Kidney epithelial cell (primary cell): ENCODE measurements at places on chromosomes 4 and X. TPM values are rescaled to one million over a fixed set of nuclear protein-coding genes. Genes with fewer than 3 reads are reported as not detected.

GRCh38 chr4:161419822-161420221 is 744.0 kb downstream of the FSTL5 start:
- no peak for DNase-seq

DNA sequence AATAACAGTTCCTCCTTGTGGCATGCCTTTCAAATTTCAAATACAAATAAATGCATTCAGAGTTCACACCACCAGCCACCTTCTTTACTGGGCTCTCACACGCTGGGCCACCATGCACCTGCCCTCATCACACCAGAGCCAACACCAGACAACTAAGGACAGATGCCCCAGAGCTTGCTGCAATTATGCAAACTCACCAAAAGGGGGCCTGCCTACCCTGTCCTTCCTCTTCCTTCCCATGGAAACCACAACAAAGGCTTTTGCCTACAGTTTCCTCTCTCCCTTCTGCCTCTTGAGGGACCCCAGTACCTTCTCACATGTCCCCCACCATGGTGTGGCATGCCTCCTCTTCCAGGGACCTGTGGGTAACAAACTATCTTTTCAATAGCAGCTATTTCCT is 1333.9 kb upstream of the TENM3 start:
- no peak for DNase-seq

DNA sequence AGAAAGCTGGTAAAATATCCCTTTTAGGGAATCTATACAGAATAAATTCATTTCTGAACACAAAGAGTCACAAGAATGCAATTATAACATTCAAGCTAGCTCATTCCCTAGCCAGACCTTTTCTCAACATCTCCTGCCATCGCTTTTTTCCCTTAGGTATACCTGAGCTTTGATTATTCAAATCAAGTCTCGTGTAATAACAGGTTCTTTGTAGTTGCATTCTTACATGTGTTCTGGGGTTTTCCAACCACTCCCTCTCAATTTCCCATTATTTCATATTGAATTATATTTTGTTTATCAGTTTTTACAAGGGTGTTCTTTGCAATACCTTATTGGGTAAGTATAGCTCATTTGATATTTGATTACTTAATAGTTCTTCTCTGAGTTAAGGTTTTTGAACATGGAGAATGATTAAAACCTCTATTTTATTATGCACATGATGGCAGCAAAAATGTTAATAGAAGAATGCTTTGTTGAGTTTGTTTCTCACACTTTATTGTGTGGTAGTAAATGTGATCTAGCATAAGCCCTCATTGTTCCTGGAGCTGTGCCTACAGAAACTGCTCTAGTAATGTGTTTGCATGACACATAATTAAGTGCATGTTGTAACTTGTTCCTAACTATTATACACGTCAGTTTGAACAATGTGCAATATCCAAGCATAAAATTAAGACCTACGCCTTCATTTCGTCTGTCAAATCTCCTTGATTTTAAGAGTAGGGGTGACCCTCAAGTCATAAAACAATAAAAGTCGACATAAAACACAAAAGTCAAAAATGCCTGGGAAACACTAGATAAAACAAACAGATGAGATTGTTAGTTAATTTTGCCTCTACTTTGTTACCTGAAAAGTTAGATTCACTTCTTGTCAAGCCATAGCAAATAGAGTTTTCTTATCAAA is 124.0 kb upstream of the POF1B start:
- DNase-seq, result no peak

DNA sequence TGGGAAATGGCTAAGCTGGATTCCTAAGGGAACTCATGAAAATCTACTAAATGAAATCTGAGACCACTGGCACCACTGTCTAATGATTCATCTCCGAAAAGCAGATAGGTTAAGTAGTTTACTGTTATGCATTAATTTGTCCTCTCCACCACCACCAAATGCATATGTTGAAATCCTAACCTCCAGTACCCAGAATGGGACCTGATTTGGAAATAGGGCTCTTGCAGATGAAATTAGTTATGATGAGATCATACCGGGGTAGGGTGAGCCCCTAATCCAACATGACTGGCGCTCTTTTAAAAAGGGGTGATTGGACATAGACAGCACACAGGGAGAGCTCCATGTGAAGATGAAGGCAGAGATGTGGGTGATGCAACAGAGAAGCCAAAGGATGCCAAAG is 124.9 kb upstream of the GUCY1A1 start:
- DNase-seq, result no peak

DNA sequence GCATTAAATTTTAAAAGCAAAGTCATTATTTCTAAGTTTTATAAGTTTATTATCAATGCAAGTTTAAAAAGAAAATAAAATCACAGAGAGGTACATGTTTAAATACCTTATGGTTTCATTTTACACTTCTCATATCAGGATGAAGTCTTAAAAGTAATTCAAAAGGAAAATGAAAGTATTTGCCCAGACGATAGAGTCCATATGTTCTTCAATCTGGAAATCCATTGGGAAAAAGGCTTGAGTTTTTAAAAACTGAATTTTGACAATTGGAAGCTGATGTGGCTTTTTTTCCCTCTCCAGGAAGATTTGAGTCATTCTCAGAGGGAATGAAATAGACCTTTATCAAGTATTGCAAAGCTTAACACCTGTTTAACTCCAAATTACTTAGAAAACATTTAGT is 37.1 kb downstream of the MAB21L2 start:
- no peak for DNase-seq

DNA sequence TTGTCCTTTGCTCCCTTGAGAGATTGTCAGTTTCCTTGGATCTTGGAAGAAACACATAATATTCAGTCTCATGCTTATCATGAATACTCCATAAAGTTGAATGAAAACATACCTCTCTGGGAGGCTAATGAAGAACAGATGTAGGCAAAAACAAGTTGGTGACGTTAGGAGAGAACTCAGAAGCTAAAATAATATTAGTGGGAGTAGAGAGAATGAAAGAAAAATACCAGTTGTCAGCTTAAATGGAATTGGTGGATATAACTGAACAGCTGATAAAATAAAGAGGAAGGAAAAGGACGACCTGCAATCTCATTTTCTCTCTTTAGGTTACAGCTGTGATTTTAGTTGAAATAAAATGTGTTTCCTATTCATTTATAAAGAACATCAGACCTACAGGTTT is 124.8 kb downstream of the SNCA start:
- no peak for DNase-seq

- no peak for DNase-seq
These were observed 243.9 kb downstream of the MAML3 start for GRCh38 chr4:139910106-139910505.

DNA sequence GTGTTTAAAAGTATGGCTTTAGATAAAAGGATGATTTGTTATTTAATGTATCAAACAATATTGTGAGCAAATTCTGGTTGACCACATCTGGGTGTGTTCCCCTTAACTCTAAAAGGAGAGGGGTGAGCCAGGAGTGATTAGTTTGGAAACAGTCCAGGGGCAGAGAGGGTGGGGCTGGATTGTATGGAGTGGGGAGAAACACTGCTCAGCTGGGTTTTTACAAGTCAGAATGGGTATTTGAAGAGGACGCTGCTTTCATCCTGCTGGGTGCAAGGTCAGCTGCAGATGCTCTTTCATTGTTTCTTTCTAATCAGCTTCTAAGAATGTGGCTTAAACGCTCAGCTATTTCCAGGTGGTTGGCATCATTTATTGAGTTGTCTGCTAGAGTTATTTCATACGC is 82.8 kb upstream of the LIMCH1 start:
- no peak for DNase-seq

DNA sequence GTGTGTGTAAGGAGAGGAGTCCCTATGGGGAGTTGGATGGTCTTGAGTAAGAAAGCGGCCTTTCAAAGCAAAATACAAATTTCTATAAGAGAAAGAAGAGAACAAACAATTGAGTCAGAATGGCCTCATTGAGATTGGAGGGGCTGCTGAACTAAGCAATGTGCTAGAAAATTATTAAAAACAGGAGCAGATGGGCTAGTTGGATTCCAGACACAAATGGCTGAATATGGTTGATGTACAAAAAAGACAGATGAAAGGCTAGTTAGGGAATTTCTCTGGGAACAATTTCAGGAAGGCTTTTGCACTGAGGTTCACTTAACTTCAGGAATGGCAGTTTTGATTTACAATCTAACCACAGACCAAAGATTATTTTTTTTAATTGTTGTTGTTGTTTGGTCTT is 1806.8 kb upstream of the TENM3 start:
- no peak for DNase-seq

- no peak for DNase-seq
These were observed 42.3 kb upstream of the ANK2 start for GRCh38 chr4:113007151-113007550.

DNA sequence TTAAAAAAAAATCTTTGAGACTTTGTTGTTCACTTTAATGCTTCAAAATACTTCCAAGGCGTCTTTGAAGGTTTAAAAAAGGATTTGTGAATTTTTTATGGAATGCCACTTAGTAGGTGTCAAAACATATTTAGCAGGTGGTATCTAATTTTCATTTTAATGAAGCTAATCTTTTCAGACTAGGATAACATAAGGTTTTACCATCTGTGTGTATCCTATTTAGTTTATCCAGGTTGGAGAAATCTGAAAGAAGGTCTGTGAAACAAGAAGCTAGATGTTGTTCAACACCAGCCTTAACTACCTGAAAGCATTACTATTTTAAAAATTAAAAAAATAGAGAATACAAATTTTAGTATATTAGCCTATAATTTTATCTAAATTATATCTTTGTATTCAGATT is 193.4 kb downstream of the GRID2 start:
- no peak for DNase-seq

DNA sequence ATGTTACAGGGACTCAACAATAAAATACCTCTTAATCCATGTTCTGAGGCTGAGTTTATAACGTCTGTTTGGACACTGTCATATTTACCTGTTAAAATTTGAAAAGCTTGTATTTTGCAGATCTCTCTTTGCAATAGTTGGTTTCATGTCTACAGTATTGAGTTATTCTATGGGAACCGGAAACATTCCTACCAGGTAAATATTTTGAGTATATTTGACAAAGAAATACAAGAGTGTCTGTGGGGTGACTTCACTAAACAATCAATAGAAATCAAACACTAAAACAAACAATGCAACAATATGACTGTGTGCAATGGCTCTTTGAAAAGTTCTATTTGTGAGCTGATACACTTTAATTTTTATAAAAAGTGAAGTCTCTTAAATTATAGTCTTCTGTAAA is 47.7 kb upstream of the CXCL8 start:
- DNase-seq, result no peak

DNA sequence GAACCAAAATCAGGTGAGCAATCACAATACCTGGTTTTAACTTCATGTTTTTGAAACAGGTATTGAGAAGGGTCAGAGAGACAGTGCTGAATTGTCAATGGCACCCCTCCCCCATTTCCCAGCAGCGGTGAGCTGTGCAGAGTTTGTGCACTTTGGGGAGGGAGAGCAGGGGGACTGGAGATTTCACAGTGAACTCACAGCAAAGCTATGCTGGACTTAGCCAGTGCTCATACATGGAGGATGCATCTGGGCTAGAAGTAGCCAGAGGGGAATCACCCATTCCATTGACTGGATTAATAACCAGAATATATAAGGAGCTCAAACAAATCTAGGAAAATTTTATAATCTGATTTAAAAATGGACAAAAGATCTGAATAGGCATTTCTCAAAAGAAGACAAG is 612.6 kb downstream of the STPG2 start:
- DNase-seq, result no peak

DNA sequence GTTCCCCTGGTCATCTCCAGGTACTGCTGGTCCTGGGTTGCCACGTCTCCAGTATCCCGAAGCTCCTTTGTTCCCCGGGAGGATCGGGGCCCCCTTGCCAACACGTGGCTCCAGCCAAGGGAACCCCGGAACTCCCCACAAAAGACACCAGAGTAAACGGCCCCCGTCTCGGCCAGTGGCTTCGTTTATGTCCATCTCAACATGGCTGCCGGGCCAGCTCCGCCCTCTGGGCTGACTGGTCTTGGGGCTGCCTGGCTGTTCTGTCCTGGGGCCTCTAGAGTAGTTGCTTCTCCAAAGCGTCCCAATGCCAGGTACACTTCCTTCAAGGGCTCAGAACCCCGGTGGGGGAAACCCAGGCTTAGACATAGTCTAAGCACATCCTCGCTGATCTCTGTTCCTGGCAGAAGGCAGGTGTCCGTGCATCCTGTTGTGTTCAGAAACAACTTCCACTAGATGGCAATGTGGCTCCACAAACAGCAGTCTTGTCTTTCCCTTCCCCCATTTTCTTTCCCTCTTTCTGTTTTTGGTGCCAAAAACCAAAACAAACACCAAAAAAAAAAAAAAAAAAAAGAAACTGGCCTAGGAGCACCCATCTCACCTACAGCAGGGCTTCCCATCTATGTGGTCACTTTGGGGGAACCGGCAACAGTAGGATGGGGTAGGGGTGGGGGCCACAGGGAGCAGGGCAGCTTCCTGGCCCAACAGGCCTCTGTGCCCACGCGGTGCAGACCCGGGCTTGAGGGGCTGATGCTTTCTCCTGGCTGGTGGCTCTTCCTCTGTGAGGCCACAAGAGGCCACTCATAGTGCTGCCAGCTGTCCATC is 35.3 kb downstream of the NBDY start:
- no peak for DNase-seq

DNA sequence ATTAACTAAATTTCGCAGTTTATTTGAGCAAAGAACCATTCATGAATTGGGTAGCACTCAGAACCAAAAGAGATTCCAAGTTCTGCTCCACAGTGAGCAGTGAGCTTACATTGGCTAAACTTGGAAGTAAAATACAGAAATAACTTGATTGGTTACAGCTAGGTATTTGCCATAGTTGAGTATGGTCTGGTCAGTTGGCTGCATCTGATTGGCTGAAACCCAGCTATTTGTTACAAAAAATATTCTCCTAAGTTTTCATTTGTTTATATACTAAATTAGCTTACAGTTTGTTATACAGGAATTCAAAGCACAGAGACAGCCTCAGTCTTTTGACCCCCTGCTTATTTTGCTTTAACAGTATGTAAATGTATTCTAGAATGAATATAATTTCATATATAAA is 215.1 kb downstream of the RELL1 start:
- DNase-seq, result no peak

DNA sequence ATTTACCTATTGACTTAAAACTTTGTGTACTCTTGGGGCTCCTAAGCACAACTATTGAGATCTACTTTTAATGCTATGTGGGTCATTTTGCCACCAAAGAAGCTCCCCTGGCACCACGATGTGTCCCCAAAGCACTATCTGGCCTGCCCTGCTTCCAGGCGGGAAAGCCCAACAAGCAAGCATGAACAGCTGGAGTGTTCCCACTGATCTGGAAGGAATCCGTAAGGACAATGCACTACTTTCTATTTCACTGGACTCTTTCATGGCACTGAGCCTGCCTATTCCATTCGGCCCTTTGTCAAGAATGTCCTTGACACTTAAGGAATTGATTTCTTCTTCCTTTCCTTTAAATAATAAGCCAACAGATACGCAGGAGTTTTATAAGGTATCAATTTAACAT is 38.8 kb downstream of the GRIA3 start:
- DNase-seq, result no peak

Gene PDE5A
- total RNA-seq, result 2.2 and 7.6 TPM in 2 replicates

Gene KDM6A
- total RNA-seq, result 13.7 and 27.5 TPM in 2 replicates

Gene SEPTIN11
- 127 and 135 TPM in 2 replicates for total RNA-seq

Gene FNIP2
- total RNA-seq, result 41.8 and 44.2 TPM in 2 replicates

Gene CXCL1
- 75.9 and 112 TPM in 2 replicates for total RNA-seq

Gene FGB
- 1.5 and 3.7 TPM in 2 replicates for total RNA-seq

Gene ASMT
- not detected in 2 replicates for total RNA-seq

Gene RAP2C
- total RNA-seq, result 25.8 and 28.0 TPM in 2 replicates

Gene TRO
- total RNA-seq, result 17.1 and 19.7 TPM in 2 replicates

Gene RTL3
- total RNA-seq, result not detected in 2 replicates
